C1 segment of cervical spinal cord (tissue), 14 donors: ENCODE measurements at places on chromosomes 4 and X.

DNA sequence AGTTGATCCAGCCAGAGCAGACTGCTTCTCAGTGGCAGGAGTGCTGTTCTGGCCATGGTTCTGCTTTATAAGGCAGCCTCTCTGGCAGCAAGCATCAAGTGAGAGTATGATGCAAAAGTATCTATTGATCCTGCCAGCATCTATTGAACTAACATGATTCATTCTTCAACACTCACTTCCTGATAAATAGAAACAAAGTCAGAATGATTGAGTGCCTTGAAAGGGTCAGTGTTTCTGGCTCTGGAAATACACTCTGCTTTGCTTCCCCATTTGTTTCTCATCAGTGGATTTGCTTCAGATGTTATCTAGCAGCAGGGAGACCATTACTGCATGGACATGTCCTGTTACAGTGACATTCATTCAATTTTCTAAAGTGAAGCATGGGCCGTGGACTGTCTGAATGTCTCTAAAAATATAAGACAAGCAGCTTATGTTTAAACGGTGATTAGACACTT is 66.2 kb upstream of the FRAS1 start:
- DNase-seq = no peak

DNA sequence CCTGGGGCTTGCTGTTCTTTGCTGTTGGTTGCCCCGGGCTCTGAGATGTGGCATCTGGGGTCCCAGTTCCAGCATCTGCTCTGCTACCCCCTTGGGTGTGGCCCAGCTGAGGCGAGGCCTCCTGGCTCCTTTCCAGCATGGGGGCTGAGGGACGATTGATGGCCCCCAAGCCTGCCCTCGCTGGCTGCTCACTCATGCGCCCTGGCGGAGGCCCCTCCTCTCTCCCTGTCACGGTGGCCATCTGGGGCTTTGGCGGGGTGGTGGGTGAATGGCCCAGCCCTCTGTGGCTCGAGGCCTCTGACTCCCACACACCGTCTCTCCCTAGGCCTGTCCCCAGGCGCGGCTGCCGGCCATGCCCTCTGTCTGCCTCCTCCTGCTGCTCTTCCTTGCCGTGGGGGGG is 1.8 kb downstream of the PLXNA3 start:
- no peak for DNase-seq

DNA sequence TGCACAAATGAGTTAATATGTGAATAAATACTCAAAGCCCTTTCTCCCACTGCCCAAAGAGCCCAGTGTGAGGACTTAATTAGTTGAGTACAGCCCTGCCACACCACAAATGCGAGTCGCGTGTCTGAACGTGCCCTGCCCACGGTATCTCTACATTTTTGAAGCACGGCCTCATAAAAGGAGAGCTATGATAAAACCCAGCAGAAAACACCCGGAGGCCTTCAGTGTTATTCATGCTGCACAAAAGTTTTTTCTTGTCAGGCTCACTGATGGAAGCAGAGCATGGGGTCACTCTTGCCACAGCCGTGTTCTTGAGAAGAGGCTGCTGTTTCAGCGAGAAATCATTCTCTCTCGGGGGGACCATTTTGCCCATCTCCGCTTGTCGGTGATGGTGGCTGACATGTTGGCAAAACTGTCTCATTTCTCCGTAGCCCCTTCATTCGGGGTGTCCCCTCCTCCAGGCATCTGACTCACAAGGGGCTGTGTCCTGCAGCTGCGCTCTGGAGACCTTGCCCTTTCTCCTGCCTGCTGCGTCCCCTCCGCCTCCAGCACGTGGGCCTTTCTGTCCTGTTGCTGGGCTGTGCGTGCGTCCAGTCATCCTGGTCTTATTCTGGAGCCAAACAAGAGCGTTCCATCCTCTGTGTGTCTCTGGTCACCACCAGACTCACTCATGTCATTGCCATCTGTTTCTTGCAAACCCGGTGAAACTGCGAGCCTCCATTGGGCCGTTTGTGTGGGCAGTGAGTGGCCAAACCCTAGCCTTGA is 88.8 kb downstream of the SORCS2 start:
- no peak for DNase-seq

GRCh38 chr4:184280591-184281071 is 63.0 kb upstream of the ENPP6 start:
- DNase-seq = no peak

GRCh38 chrX:22365460-22365859 is 92.7 kb downstream of the CBLL2 start:
- no peak for DNase-seq

- DNase-seq = no peak
These were observed 86.7 kb upstream of the PDHA1 start for GRCh38 chrX:19256986-19257385.
